ENCODE measurements at places on chromosomes 3 and 15. TPM values are rescaled to one million over a fixed set of nuclear protein-coding genes. Genes with fewer than 3 reads are reported as not detected.

DNA sequence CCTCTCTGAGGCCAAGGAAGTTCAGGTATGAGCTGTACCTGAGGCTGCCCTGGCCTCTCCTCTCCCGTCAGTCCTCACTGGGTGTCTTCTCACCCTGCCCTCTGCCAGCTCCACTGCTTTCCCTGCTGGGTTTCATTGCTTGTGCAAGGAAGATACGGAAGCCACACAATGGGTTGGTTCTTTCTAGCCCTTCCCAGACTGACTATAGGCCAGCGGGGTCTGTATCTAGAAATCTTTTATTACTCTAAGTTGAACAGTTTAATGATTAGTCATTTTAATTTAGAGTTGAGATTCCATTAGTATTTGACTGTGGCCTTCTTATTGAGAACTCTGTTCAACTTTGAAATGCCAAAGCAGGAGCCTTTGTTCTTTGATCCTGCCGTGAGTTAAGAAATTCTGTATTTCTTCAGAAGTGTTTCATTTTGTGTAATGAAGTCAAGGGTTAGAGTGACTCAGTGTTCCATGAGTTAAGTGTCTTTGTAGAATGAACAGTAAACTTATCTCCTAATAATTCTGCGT lies 16.2 kb downstream of the C3orf62 start:
- DNase-seq: no peak

GRCh38 chr3:108486941-108487340 lies 23.5 kb downstream of the MYH15 start:
- no peak for DNase-seq

GRCh38 chr15:40114218-40114617 lies 5.5 kb upstream of the BMF start:
- no peak for DNase-seq

TMCO5A gene
- not detected for total RNA-seq

EPHB1 gene
- 1.3 TPM for total RNA-seq

INSYN1 gene
- total RNA-seq: not detected

DNA sequence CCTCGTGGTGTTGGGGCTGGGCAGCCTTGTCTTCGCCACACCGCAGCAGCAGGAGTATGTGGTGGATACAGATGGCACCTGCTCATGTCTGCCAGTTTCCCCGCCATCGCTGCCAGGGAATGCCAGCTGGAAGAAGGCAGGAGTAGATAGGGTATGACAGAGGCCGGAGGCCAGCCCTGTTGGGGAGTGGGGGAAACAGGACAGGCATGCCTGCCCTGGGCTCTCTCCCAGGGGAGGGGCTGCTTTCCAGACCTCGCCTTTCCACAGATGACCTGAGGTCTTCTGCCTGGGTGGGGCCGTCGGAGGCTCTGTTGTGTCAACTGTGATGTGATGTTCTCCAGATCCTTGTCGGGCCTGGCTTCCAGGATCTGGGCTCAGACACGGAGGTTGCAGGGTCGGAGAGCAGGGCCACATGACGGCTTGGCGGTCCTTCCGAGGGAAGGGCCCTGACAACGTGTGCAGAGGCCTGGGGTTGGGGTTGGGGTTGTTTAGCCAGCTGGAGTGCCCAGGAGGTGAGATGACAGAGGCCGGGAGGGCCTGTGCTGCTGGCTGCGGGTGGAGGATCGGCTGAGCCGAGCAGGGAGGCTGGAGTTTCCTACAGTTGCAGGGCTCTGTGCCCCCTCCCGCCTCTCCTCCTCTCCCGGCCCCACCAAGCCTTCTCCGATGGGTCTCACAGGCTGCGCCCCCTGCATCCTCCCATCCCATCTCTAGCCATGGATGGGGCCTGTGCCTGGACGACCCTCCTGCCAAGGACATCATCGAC lies 102.0 kb downstream of the TBC1D2B start:
- DNase-seq: no peak

ZNF662 gene
- total RNA-seq: 3.8 TPM

- no peak for DNase-seq
These were observed 220.2 kb upstream of the LRTM1 start for GRCh38 chr3:55147856-55148720.

- DNase-seq: no peak
These were observed 16.3 kb upstream of the SMAD6 start for GRCh38 chr15:66685638-66686150.

Data from activated T-cell treated with anti-CD3 and anti-CD28 coated beads, Interleukin-2, amount 50 U/mL, for 72 hours (primary cell).